ENCODE measurements at places on chromosomes 13 and 19.

DNA sequence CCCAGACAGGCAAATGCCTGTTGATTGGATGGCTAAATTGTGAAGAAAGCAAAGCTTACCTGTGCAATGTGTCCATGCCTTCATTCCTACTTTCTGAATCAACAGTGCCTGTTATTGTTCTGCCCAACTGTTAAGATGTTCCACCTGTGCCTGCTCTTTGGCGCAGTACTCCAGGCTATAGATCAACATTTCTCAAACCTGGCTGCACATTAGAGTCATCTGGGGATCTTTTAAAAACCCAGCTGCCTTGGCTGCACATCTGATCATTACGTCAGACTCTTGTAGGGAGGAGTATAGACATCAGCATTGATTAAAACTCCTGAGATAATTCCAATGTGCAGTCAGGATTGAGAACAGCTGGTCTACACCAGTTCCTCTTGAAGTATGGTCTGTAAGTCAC lies 16.2 kb upstream of the CPB2 start:
- DNase-seq: no peak

DNA sequence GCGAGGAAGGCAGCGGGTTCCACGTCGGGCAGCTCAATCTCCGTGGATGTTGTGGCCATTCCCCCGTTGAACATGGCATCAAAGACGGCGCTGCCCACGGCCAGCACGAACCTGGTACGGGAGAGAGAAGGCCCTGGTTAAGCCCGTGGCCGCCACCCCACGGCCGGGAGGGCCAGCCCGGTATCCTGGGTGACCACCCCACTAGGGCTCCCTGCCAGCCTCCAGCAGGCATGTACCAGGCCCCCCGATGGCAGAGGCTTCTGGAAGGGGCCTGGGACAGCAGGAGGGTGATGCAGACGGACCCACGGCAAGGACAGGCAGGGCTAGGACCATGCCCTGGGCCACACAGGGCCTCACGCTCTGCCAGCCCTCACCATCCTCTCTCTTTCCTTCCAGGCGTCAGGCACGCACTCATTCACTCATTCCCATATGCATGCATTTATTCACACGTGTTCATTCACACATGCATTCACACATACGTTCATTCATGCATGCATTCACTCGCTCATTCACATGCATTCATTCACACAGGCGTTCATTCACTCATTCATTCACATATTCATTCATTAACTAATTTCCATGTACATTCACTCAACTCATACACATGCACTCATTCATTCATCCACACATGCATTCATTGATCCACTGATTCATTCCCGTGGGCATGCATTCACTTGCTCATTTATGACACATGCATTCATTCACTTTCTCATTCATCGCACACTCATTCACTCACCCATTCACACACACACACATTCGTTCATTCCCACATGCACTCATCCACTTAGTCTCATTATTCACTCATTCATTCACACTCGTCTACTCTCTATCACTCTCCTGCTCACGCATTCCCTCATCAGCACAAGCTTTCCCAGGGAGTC lies 17.9 kb downstream of the BTBD2 start:
- no peak for DNase-seq

DNA sequence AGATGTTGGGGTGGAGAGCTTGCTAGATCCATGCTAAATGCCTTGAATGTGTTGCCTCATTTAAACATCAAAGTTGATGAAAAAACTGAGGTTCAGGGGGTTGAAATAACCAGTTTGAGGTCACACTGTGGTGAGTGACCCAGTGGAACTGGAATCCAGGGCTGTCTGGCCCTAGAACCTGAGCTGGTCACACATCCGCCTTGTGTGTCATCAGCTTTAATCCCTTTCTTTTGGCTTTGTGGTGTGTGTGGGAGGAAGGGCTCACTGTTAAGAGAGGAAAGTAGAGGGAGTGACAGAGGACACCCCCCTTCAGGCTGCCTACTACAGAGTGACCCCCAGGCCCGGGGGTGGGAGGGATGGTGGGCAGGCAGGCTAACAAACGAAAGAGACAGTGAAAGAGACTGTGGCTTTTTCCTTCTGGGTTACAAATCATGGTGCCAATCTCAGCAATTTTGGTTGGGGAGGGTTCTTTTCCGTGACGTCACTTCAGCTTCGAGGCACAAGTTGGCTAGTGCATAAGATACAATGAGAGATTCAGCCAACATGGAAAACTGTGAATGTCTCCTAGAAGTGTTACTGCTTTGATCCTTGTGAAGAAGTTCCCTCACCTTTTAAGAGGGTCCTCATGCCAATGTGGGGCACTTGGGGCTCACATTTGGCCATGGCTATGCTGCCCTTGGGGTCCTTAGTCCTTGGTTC lies 164.9 kb downstream of the DLEU7 start:
- DNase-seq: peak; percentile 70

GRCh38 chr19:14718522-14719116 lies 28.8 kb downstream of the ZNF333 start:
- DNase-seq: no peak

DNA sequence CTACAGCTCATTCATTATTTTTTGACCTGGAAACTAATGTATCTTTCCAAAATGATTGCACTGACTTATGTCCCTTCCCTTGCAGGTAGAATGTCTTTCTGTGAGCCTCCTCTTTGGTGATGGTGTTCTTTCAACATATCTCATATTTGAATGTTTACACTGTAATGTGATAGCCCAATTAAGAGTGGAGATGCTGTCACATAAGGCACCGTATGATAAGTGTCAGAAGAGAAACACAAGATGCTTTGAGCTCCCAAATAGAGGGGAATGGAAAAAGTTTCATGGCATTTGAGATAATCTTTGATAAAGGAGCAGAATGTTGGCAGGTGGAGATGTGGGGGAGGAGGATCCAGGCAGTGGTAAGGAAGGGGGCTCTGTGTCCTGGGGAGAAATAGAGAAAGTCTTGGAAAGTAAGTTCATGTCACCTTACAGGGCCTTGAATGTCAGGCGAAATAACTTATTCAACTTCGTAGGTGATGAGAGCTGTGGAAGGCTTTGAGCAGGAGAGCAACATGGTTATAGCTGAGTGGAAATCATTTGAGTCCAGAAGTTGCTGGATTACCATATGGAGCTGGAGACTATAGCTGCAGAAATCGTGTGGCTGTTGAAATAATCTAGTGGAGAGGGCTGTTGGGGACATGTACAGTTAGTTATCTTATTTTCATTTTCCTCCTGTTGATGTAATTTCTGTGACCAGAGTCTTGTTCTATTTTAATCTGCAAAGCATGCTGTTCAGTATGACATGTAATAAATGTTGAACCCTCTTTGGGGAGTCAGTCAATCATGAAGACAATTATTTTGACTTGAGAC lies 10.3 kb upstream of the RNF113B start:
- DNase-seq: no peak

GRCh38 chr13:96551546-96551945 lies 442.7 kb downstream of the OXGR1 start:
- no peak for DNase-seq

GRCh38 chr13:44591316-44591715 lies 15.2 kb upstream of the TSC22D1 start:
- no peak for DNase-seq

- DNase-seq: no peak
Observed at GRCh38 chr13:61396121-61396520, 19.5 kb downstream of the PCDH20 start.

DNA sequence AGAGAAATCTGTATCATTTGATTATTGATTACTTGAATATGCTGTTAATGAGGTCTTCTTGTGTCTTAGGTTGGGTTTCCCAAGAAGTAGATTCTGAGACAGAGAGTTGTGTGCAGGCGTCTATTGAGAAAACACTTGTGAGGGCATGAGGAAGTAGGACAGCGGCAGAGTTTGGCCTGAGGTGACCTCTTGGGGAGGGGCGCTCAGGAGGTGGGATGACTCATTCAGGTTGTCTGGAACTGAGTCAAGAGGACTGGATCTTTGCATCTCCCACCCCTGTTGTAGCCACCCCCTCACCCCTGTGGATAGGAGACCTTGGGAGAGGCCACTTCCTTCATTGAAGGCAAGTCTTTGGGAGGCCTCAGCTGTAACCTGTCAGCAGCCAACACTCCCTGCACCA lies 35.2 kb upstream of the WDFY2 start:
- DNase-seq: peak; percentile 36

GRCh38 chr13:27470075-27470820 lies 19.9 kb upstream of the MTIF3 start:
- no peak for DNase-seq

DNA sequence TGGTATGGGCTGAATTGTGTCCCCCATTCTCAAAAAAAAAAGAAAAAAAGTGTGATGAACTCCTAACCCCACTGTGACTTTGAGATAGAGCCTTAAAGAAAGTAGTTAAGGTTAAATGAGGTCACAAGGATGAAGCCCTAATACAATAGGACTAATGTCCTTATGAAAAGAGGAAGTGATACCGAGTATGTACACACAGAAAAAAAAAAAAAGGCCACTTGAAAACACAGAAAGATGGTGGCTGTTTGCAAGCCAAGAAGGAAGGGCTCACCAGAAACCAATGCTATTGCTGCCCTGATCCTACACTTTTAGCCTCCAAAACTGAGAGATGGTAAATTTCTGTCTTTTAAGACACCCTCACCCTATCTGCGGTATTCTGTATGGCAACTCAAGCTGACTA lies 955.6 kb downstream of the PCDH17 start:
- no peak for DNase-seq

DNA sequence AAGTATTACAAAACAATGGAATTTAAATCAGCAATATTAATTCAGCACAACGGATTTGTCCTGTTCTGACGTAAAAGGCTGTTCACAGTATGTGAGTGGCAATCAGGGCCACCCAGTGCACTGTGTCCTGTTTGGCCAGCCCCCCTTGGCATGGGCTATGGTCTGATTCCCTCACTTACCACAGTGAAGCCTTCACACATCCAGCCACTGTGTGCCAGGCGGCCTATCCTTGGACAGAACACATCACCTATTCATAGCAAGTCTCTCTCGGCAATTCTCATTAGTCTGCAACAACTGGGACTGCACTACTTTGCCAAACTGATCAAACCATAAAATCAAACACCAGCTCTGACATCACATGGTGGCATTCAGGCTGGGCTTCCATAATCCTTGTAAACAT lies 221.5 kb upstream of the TSHZ3 start:
- no peak for DNase-seq

GRCh38 chr13:109719962-109720646 lies 66.3 kb downstream of the IRS2 start:
- no peak for DNase-seq

GRCh38 chr13:53075356-53076041 lies 46.9 kb downstream of the OLFM4 start:
- DNase-seq: no peak

- DNase-seq: no peak
Observed at GRCh38 chr19:1491849-1492170, 829 bp downstream of the REEP6 start.

GRCh38 chr13:44464471-44464870 lies 90.8 kb downstream of the SERP2 start:
- no peak for DNase-seq

GRCh38 chr19:6577476-6578125 lies 13.3 kb downstream of the CD70 start:
- DNase-seq: peak; percentile 14

GRCh38 chr19:53045536-53045935 lies 996 bp downstream of the ERVV-2 start:
- DNase-seq: no peak

DNA sequence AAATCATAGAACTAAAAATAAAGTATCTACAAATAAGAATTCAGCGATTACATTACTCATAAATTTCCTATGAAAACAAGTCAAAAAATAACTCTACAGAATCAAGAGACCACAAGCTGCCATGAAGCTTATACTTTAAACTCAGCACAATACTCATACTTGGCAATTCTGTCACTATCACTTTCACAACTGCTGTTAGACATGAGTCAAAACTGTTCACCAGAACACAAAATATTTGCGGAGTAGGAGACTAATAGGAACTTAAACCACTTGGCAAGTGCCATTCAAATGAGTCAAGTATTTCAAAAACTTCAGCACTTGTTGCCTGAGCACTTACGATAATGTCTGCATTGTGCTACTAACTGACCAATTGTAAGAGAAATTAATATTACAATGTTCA lies 387.8 kb upstream of the GPC6 start:
- peak; percentile 40 for DNase-seq

DNA sequence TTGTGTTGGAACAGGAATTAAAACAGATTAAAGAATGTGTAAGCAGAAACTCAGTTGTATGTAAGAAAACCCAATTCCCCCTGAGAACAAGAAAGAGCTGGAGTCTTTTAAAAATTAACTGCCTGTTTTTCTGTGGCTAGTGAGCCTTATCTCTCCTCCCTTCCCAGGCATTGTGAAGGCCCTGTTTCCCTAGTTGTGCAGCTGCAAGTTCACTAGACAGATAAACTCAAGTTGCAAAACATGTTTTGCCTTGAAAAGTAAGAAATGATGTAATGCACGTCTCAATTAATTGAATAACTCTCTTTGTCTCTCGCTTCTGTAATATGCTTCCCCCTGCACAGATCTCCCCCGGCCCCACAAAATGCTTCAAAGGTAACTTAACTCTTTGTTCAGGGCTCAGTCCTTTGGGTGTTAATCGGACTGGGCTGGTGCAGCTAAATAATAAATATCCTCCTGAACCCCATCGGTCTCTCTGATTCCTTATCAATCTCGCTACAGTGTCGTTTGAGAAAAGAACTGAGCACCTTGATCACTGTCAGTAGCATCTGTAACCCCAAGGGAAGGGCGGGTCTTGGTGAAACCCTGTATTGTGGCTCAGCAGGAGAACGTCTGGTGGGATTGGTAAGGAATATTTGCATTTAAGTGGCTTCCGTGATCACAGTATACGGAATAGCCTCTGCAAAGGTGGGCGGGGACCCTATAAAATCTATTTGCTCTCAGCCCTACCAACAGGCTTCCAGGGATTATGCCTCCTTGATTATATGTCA lies 1.6 kb upstream of the ZNF556 start:
- no peak for DNase-seq

DNA sequence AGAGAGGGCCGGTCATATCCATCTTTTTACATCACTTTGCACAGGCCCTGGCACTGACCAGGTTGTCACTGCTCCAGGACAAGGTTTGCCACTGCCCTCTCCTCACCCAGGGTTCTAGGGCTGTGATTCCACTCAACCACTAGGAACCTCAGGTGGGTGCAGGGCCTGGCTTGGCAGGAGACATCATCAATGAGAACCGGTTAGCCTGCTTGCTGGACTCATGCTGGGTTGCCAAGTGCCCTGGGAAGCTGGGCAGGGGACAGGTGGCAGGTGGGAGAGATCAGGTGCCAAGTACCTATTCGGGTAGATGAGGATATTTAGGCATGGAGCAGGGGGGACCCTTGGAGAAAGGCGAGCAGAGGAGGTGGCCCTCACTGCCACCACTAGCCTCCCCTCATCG lies 4.2 kb upstream of the CERS4 start:
- DNase-seq: no peak

GRCh38 chr13:21673539-21673788 lies 2.6 kb downstream of the FGF9 start:
- no peak for DNase-seq

DNA sequence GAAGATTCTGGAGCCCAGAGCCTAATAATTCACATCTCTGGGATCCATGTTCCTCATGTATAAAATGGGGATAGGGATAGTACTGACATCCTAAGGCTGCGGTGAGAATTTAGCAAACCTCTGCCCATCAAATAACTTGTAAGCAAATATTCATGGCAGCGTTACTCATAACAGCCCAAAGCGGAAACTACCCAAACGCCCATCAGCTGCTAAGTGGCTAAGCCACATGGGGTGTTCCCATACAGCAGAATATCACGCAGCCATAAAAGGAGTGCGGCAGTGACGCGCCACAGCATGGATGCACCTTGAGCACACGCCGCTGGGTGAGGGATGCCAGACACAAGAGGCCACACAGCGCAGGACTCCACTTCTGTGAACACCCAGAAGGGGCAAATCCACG lies 19.7 kb downstream of the VRK3 start:
- DNase-seq: no peak
